Naive thymus-derived CD4-positive, alpha-beta T cell (primary cell): ENCODE measurements at places on chromosomes 1 and 21.

GRCh38 chr1:228862542-228863505 is 127.5 kb downstream of the RHOU start:
- DNase-seq = no peak

DNA sequence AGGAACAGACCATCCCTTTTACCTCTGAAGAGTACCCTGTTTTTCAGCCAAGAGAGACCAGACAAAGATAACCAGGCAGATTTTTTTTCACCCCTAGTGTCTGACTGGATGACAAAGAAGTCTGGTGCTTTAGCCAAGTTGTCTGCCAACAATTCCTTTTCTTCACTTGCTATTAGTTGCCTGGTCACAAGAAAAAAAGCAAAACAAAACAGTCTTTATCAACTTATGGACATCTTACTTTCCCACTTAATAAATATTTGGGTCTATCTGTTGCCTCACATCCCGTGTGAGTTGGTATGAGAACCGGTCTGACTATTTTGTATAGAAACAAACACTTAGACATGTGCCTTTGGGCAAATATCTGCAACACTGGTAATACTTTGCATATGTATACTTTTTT is 662.9 kb downstream of the PLPP3 start:
- no peak for DNase-seq

DNA sequence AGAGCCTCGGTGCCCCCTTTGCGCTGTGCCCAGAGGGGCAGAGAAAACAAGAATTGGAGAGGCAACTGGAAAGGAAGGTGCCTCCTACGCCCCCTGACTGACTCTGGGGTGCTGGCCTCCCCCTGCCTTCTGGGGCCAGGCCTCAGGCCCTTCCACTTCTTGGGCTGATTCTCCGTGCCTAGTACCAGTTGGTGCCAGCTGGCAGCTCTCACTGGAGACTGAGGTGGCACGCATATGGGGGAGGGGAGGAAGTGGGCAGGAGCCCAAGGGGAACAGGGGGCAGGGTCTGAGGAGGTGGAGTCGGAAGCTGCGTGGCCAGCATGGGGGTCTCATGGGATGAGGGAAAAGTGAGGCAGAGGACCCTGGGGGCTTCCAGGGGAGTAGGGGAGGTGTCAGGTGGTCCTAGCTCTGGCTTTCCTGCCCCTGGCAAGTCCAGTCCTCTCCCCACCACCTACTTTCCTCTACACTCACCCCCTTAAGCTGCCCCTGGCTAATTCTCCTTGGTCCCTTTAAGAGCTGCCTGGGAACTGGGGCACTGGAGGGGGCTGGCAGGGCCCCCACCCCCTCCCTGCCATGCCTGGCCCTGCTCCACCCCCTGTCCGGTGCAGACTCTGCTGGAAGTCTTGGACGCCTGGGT is 6.5 kb upstream of the SEMA4A start:
- DNase-seq = no peak

DNA sequence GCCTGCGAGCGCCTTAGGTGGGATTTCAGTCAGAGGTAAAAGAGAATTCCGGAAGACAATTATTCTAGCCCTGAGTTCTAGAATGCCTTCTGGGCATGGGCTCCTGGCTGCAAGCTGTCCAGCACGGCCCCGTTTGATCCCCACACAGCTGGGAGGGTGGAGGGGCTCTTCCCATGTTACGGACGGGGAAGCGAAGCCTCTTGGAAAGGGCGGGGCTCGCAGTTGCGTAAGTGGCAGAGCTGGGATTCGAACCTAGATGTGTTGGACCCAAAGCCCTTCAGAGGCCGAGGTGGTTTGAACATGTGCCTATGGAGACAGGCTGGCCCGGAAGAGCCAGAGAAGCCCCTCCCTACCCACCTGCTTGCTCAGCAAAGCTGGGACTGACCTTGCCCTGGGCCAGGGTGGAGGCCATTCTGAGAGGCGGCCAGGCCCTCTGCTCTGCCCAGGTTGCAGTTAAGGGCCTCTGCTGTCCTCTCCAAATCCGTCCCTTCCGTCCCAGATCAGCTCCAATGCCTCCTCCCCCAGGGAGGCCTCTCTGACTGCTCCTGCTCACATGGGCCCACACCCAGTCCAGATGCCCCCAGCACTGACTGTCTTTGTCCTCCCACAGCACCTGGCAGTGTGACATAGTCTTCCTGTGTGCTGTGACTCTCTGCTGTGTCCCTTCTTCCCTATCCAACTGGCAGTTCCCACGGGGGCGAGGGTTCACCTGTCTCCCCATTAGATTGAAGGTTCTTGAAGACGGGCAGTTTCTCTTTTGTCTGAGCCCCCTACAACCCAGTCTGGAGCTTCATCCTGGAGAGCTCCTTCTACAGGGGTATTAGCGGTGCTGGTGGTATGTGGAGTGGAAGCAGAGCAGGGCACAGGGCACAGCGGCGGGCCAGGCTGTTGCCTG is 1.2 kb upstream of the HSPB7 start:
- DNase-seq = no peak

GRCh38 chr1:27127419-27127818 is 27.5 kb downstream of the SLC9A1 start:
- no peak for DNase-seq

DNA sequence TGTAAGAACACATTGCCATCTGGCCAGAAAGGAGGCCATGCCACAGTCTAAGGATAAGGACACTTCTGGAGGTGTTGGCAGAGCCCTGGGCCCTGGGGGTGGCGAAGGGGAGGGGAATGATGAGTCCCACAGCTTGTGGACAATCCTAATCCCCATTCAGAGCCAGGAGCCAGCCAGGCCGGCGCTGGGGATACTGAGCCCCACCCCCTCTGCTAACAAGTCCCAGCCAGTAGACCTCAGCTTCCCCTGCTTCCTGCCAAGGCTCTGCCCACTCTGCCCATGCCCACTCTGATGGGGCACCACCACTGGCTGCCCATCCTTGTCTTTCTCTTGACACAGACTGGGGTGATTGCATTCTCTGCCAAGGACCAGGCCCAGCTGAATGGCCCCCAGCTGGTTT is 71.9 kb downstream of the NAV1 start:
- DNase-seq = no peak

DNA sequence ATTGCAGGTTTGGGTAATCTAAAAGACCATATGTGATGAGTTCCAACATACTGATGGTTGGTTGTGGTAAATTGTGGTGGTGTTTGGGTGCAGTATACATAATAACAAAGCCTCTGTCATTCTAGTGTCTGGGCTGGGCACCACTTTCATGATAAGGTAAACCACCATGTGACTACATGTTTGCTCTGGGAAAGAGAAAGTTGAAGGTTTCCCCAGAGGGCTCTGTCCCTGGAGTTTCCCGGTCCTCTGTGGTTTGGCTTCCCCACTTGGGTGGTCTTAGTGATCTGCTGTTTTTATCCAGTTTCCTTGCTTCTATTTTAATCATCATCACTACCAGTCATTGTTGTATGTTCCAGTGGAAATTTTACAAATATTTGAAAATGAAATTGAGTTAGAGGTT is 55.9 kb upstream of the TSPAN2 start:
- DNase-seq = no peak

- DNase-seq = no peak
Observed at GRCh38 chr1:55990007-55990406, 589.4 kb downstream of the PLPP3 start.

- no peak for DNase-seq
Observed at GRCh38 chr1:20730690-20731056, 1.8 kb downstream of the SH2D5 start.

DNA sequence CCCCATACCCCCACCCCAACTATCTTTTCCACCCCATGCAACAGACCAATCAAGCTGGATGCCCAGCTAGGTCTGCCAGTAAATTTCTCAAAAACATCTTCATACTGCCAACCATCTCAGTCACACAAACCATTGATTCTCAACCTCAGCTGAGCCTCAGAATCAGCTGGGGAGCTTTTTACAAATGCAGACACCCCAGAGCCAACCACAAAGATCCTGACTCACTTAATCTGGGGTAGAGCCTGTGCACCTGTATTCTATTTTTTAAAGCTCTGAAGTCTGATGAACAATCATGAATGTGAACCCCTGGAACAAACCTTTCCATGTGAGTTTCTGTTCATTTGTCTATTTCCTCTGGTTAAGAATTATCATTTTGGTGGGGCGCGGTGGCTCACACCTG is 66.0 kb downstream of the ZNF281 start:
- DNase-seq = no peak

- no peak for DNase-seq
Observed at GRCh38 chr1:171107262-171107940, 16.7 kb downstream of the FMO3 start.

- DNase-seq = no peak
Observed at GRCh38 chr1:212959266-212960220, 9.2 kb downstream of the VASH2 start.

- no peak for DNase-seq
Observed at GRCh38 chr21:34039678-34040382, 33.5 kb upstream of the MRPS6 start.

- no peak for DNase-seq
Observed at GRCh38 chr21:35478161-35479064, 429.3 kb upstream of the RUNX1 start.

DNA sequence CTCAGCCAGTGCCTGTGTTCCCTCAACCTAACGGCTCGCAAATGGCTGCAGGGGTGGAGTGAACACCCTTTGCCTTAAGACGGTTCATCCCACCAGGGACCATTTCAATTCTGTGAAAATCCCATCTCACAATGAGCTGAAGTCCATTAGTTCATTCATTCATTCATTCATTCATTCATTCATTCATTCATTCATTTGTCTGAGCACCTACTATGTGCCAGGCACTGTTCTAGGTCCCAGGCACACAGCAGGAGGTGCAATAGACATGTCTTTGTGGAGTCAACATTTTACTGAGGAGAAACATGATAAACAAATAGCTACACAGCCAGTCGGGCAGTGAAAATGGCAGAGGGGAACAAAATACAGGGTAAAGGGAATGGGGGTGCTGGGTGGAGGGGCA is 618.8 kb downstream of the MATN1 start:
- DNase-seq = no peak

- no peak for DNase-seq
Observed at GRCh38 chr1:17765444-17766411, 10.6 kb downstream of the ACTL8 start.

- no peak for DNase-seq
Observed at GRCh38 chr1:208219659-208220282, 24.4 kb downstream of the PLXNA2 start.

DNA sequence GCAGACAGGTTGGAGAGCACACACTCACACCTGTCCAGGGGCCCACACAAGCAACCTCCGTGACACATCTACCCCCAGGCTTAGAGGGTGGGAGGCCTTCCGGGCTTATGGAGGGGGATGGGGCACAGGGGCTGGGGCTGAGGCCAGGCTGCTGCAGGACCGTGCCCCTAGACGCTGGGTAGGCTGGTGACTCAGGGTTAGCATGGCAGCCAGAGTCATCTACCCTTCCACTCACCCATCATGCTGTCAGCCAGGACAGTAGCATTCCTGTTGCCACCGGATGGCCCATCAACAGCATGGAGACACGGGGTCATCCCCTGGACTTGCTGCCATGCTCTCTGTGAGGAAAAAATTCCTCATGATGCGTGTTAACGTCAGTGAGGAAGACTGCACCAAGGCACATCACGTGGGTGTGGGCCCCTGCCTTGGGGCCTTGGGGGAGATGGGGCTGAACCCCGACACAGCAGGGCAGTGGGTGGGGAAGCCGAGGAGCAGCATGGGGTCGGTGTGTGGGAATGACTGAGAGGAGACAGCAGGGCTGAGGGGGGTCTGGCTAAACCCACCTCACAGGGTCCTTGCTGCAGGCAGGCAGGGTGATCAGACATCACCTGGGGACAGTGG is 52.8 kb downstream of the WNT9A start:
- DNase-seq = no peak

- no peak for DNase-seq
Observed at GRCh38 chr1:119387858-119388257, 19.3 kb downstream of the HAO2 start.

DNA sequence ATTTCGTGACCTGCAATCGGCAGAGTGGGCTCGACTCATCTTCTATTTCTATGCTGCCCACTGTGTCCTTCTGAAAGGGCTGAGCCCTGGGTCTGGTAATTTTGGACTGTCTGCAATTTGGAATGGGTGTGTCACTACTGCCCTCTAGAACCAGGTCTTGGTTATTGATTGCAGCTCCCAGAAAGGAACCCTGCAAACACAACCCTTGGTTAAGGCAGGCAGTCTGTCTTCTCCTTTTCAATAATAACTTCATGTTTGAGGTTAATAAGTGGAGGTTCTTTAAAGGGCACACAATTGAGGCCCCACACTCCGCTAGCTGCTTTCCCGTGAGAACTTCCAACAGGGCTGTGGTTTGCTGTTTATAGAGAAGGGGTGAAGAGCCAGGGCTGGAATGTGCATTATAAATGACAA is 79.9 kb upstream of the LYST start:
- DNase-seq = no peak

DNA sequence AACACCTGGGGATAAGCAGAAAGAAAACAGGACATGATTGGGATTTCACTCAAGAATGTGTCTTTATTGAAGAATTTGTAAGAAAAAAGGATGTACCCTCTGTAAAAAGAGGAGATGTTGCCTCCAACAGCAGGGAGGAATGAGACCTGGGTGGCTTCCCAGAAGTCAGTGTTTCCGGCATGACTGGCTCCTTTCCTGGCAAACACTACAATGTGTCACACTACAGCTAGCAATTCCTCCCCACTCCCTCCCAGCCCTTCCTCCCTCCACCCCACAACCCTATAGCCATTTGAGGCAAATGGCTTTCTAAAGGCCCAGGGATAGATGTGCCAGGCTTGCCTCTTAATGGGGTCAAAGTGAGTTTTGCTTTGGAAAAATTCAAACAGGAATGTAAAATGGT is 11.5 kb upstream of the COL8A2 start:
- no peak for DNase-seq
